Peyer's patch (tissue), 4 donors: ENCODE measurements at places on chromosomes 7 and 10. TPM values are rescaled to one million over a fixed set of nuclear protein-coding genes. Genes with fewer than 3 reads are reported as not detected.

Gene GRID2IP
- 0.95 TPM for total RNA-seq

Gene TRPV5
- 0.83 TPM for total RNA-seq

Gene PAOX
- total RNA-seq: 19.8 TPM

Gene MBL2
- not detected for total RNA-seq

Gene PLCE1
- total RNA-seq: 38.2 TPM

Gene PLOD3
- 62.7 TPM for total RNA-seq

Gene CALHM1
- not detected for total RNA-seq

Gene SEMA3A
- 3.3 TPM for total RNA-seq

Gene STK31
- total RNA-seq: 1.7 TPM

Gene EPHB6
- total RNA-seq: 3.1 TPM

Gene UPK3B
- total RNA-seq: not detected

DNA sequence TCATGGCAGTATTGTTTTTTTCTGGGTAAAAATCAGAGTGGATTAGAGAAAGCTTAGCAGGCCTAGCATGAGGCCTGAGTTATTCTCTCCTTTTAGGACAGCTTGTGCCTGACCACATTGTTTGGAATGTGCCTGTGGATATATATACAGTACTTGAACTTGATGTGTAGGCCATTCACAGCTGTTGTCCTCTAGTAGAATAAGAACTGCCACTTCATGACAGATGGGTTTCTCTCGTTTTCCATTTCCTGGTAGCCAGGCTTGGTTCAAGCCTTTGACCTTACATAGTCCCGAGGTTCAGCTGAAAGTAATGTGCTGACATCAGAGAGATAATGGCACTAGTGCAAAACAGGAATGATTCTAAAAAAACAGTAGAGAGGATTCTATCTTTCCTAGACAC is 473.9 kb downstream of the AUTS2 start:
- H3K27ac ChIP-seq: no peak overlapping the region
- no peak for DNase-seq
- no peak overlapping the region for H3K4me3 ChIP-seq
- H3K4me1 ChIP-seq: no peaks in the 10 kb centered on the region
- no peaks in the 10 kb centered on the region for H3K36me3 ChIP-seq
- H3K27me3 ChIP-seq: no peaks in the 10 kb centered on the region

- no peaks in the 10 kb centered on the region for H3K36me3 ChIP-seq
- no peaks in the 10 kb centered on the region for H3K4me1 ChIP-seq
- no peak overlapping the region for H3K27ac ChIP-seq
- no peak overlapping the region for H3K4me3 ChIP-seq
- DNase-seq: no peak
Measured at GRCh38 chr10:108490944-108491343, 1326.4 kb upstream of the SORCS1 start.

- H3K4me1 ChIP-seq: no peaks in the 10 kb centered on the region
- no peaks in the 10 kb centered on the region for H3K36me3 ChIP-seq
- no peaks in the 10 kb centered on the region for H3K27me3 ChIP-seq
Measured at GRCh38 chr7:32611201-32612099, 116.2 kb downstream of the AVL9 start.

GRCh38 chr7:127905491-127906330 is 125.5 kb downstream of the LRRC4 start:
- H3K4me3 ChIP-seq: no peak overlapping the region
- H3K36me3 ChIP-seq: no peaks in the 10 kb centered on the region
- no peaks in the 10 kb centered on the region for H3K27me3 ChIP-seq
- H3K27ac ChIP-seq: no peak overlapping the region

DNA sequence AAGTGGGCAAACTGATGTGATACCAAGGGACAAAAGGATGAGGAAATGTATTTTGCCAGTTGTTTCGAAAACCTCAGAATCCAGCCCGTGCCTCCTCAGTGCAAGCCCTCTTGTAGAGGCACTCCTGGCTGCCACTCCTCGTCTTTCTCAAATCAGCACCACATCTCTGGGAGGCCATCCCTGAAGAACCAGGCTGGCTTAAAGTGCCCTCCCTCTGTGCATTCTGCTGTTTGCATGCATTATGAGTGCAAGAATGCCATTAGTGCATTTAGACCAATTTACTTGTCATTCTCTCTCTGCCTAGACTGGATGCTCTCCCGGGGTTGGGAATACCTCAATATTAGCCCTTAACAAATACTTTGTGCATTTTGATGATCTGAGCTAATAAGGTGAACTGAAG is 19.9 kb upstream of the FAM180A start:
- no peak overlapping the region for H3K4me3 ChIP-seq
- DNase-seq: no peak
- H3K27ac ChIP-seq: no peak overlapping the region

GRCh38 chr7:128868624-128869137 is 6.0 kb downstream of the ATP6V1F start:
- peaks cover 16% of the 10 kb centered on the region for H3K4me1 ChIP-seq
- no peaks in the 10 kb centered on the region for H3K27me3 ChIP-seq
- H3K4me3 ChIP-seq: peak overlapping the region; percentile 60
- no peaks in the 10 kb centered on the region for H3K36me3 ChIP-seq
- peak overlapping the region; percentile 39 for H3K27ac ChIP-seq

DNA sequence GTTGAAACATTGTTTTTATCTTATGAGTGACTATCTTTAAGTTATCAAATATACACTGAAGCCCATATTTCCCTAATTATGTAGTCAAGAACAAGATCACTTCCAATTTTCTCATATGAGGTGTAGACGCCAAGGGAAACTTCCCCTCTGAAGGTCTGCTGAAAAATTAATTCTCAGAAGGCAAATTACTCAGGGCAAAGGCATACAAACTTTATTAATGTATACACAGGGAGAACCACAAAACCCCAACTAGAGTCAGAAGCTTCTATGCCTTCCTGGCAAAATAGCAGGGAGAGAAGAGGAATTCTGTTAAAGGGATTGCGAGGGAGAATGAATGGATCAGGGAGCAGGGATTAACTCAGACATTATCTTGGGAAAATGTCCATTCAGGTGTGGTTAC is 83.4 kb downstream of the DOCK4 start:
- no peaks in the 10 kb centered on the region for H3K36me3 ChIP-seq
- no peaks in the 10 kb centered on the region for H3K27me3 ChIP-seq
- H3K4me1 ChIP-seq: no peaks in the 10 kb centered on the region
- no peak for DNase-seq
- no peak overlapping the region for H3K27ac ChIP-seq

DNA sequence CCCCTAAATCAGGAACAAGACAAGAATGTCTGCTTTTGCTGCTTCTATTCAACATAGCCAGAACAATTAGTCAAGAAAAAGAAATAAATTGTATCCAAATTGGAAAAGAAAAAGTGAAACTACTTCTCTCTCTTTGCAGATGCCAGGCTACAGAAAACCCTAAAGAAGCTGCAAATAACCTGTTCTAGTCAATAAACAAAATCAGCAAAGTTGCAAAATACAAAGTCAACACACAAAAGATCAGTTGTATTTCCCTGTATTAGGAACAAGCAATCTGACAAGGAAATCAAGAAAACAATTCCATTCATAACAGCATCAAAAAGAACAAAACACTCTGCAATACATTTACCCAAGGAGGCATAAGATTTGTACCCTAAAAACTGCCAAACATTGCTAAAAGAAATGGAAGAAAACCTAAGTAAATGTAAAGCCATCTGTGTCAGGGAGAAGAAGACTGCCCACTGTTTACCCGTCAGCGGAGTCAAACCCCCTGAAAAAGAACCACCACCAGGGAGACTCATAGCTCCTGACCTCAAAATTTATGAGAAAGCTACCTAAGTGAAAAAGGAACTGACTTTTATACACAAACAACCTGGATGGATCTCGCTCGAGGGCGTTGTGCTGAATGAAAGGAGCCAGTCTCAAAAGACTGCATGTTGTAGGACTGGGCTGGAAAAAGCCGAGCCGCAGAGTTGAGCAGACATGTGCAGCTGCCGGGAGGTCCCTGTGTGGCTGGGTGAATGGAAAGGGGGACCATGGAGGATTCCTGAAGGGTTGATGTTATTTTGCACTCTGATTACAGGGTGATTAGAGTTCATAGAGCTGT is 263.1 kb downstream of the MAD1L1 start:
- no peak overlapping the region for H3K4me3 ChIP-seq
- no peaks in the 10 kb centered on the region for H3K36me3 ChIP-seq
- H3K27me3 ChIP-seq: no peaks in the 10 kb centered on the region
- no peak for DNase-seq
- H3K4me1 ChIP-seq: no peaks in the 10 kb centered on the region
- no peak overlapping the region for H3K27ac ChIP-seq

- no peak for DNase-seq
- H3K27ac ChIP-seq: no peak overlapping the region
- no peak overlapping the region for H3K4me3 ChIP-seq
Measured at GRCh38 chr10:26157734-26158133, 58.8 kb upstream of the GAD2 start.
